ENCODE measurements at places on chromosomes 1 and 21. TPM values are rescaled to one million over a fixed set of nuclear protein-coding genes. Genes with fewer than 3 reads are reported as not detected.

Gene CA6
- total RNA-seq: not detected

Gene EPHA2
- total RNA-seq: 30.3 TPM

Gene ADAM30
- total RNA-seq: not detected

Gene ICOSLG
- 0.11 TPM for total RNA-seq

Gene AMY1C
- total RNA-seq: not detected

Gene CSF3R
- total RNA-seq: 0.11 TPM

Data from uterine smooth muscle cell (primary cell).